NCI-H2107 (cell line): ENCODE measurements at places on chromosomes 1 and 21.
A peak's percentile ranks its signal among the peaks of the same experiment; 100 is the strongest.

DNA sequence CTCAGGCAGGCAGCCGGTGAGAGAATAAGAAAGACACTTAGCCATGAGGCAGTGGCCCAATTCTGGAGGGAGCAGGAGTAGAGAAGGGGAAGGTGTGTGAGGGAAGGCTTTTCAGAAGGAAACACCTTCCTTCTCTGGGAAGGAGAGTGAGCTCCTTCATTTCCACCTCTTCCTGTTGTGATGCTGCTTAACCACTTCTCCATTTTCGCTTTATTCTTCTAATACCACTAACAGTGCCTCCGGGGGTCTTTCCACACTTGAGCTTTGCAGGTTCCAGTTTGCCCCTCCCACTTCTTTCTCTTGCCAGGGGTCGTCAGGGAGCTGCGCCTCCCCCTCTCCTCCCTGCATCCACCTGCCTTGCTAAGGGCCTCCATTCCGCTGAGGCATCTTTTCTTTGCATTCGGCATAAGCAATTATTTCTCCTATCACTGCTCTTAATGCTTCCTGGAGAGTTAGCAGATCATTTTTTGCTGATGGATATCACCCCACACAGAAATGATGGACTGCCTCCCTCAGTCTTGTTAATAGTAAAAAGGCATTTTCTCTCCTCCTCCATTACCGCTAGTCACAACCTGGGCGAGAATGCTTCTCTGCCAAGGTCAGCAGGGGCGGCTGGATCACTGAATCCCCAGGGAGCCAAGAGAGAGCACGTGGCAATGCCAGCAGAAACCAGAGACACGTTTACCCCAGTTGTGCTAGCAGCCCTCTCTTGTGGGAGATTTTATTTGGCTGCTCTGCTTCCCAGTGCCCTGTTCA is 74.8 kb downstream of the ELAVL4 start:
- peak; percentile 60 for DNase-seq

GRCh38 chr1:240309769-240310168 is 218.1 kb downstream of the FMN2 start:
- DNase-seq, result no peak

GRCh38 chr1:185412385-185413087 is 95.5 kb upstream of the IVNS1ABP start:
- no peak for DNase-seq

DNA sequence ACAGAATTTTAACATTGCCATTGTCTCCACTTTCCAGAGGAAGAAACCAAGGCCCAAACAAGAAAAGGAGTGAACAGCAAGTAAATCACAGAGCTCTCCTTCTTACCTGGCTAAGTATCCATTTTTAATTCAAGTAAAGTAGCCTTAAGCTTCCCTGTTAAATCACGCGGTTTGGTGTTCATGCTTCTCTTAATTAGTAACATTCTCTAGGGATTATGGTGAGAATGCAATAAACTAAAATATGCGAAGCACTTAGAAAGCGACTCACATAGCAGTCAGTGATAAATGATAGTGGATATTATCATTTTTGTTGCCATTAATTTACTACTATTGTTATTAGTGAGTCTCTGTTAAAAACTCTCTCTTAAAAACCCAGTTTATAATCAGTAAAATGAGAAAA is 630.5 kb upstream of the TMPRSS15 start:
- DNase-seq, result no peak

GRCh38 chr1:30721341-30721793 is 2.0 kb downstream of the MATN1 start:
- DNase-seq, result no peak

DNA sequence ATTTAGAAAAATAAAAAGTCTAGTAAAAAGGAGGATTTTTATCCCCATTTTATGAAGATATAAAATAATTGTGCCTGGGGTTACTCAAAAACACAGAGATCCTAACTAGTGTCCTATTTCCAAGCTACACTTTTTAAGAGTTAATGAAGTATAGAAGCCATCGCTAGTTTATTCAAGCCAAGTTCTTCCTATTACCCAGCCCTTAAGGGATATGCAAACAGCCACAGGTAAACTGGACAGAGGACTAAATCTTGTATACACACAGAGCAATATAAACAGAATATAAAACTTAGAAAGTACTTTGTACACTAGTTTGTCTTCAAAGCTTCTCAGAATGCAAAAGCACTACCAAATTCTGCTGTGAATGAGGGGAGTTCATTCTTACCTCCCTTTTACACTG is 111.1 kb downstream of the RERE start:
- no peak for DNase-seq
